ENCODE measurements at places on chromosomes 7 and 10.

- no peak for DNase-seq
These were observed 102.4 kb upstream of the LRGUK start for GRCh38 chr7:134024739-134025138.

DNA sequence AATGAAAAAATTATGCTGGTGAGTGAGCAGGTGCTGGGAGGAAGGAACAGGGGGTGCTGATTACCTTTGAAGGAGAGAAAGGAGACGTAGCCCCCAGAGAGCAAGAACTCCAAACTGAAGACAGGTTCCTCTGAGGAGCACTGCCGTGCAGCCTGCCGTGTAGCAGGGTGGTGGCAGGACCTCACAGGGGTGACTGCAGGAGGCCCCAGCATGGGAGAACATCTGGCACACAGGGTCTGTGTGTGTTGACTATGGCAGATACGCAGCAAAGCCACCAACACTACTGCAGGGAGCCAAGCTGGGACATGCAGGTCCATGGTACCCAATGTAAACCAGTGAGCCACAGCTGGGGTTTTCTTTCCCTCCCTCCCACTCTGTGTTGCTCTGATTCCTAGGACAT, 192.1 kb upstream of the PDE1C start:
- no peak for DNase-seq

- DNase-seq: no peak
These were observed 11.0 kb downstream of the CYREN start for GRCh38 chr7:135159359-135160085.

GRCh38 chr10:102455893-102456471, 4.6 kb upstream of the C10orf95 start:
- no peak for DNase-seq

GRCh38 chr10:129951101-129951969, 12.7 kb downstream of the EBF3 start:
- DNase-seq: no peak

DNA sequence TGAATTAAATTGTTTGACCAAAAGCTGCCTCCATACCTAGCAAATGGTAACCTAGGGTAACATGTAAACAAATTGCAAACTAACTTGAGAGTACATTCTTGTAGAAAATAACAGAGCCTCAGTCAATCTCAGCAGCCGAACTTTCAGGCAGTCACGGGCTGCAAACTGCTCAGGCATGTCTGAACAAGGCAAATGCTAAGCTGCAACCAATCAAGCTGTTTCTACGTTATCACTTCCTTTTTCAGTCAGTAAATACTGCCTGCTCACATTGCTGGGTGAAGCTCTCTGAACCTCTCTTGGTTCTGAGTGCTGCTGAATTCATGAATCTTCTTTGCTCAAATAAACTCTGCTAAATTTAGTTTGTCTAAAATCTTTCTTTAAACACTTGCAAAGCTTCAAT, 1212.4 kb downstream of the SORCS1 start:
- no peak for DNase-seq

- DNase-seq: no peak
These were observed 52.2 kb downstream of the PWWP2B start for GRCh38 chr10:132449051-132449810.

DNA sequence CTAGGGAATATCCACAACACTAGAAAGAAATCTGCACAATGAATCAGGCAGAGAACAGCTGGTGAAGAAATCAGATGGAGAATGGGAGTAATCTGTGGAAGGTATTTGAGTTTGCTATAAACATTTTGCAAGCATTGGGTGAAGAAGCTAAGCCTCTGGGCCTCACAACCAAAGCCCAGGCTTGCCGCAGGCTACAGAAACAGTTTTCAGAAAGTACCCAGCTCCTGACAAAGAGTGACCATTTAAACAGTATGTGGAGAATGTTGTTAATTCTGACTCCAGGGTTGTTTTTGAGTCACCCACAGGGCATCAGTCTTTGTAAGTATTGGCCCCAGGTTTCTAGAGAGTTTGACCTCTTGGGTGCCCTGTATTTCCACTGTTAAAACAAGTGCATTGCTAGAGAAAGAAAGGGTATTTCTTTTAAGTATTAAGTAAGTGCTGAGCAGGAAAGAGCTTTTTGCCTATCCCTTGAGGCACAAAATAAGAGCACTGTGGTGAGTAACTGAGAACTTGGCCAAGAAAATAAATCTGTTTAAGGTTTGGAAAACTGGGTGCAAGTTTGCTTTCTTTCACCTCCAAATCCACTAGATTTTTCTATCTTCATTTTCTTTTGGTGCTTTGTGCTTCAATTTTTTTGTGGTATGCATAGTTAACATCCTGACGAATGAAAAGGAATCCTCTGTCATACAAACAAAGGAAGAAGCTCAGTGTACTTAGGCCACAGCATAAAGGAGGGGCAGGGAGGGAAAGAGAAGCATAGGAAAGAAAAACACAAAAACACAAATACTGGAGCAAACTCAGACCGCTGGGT, 691.8 kb downstream of the SUGCT start:
- no peak for DNase-seq

DNA sequence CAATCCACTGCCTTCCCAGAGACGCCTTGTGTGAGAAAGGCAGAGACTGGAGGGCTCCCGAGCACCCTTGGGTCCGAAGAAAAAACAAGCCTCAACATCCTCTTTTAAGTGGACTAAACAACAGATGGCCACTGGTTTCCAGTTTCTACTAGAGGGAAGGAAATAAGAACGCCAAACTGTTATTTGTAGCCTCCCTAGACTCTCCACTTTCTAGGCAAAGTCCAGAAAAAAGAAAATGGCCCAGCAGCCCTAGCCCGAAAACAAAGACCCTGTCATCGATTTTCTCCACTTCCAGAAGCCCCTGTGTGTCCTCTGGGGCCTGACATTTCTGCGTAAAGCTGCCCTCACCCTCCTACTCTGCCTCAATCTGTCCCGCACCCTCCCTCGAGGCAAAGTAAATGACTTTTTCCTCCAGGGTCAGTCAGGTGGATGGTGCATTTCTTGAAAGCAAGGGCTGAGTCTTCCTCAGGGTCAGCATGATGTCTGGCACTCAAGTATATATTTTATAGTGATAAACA, 6.0 kb downstream of the RGS10 start:
- DNase-seq: no peak

DNA sequence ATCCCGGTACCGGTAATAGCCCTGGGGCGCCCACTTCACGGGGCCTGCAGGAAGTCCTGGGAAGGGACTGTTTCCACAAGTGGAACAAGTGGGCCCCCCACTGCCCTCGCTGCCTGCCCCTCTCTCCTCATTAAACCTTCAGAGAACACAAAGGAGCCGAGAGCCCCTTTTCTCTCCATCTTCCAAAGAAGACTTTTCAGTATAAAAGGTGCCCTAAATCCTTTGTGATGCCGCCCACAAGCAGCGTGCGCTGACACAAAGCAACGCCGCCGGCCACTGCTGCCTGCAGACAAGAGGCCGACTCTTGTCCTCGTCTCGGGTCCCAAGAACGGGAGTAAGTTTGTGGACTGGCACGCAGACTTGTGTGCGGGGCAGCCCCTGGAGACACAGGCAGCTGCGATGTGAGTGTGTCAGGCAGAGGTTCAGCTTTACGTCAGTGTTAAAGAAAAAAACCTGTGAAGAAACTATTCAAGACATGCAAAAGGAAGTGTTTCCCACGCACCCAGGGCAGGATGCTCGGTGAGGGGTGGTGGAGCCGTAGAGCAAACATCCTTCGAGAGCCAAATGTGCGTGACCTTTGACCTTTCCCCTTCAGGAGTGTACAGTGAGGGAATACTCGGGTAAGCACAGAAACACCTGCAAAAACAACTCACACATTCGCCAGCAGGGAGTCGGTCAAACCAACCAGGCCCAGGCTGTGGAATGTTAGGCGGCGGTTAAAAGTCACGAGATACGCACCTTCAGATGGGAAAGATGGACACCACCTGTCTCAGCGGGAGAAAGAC, 118.2 kb downstream of the VIPR2 start:
- DNase-seq: no peak
